ENCODE measurements at places on chromosomes 5 and 9.
A peak's percentile ranks its signal among the peaks of the same experiment; 100 is the strongest.

DNA sequence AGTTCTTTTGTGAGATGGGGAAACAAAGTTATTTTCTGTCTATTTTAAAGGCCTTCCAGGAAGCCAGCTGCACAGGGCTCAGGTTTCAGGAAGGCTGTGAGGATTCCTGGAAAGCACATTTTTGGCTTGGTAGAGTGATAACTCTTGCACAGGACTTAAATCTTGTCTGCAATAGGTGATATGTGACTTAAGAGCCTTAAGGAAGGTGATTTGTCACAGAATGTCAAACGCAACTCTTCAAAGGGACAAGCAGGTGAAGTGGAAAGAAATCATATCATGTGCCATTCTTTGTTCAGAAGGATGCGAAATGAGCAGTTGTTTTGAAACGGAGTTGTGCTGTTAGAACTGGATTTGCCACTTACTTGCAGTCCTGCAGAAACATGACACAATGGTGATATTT lies 459.3 kb downstream of the MAT2B start:
- no peak for DNase-seq

- DNase-seq, result no peak
These were observed 74.9 kb upstream of the VCAN start for GRCh38 chr5:83396662-83397061.

DNA sequence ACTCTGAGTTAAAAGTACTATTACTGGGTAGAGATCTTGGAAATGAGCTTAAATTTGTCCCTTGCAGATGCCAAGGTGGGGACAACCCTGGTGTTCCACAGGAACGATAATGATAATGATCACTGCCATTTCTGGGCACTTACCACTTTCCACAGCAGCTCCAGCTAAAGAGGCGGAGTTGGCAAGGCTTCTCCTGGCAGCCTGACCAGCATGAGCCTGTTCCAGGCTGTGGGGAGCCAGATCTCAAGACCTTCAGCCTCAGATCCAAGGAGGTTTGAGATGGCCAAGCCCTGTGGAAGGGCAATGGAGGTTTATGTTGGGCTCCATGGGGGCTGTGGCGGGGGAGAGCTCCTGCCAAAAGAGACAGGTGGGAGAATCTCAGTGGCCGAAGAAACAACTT lies 244.9 kb upstream of the MVB12B start:
- DNase-seq, result no peak

DNA sequence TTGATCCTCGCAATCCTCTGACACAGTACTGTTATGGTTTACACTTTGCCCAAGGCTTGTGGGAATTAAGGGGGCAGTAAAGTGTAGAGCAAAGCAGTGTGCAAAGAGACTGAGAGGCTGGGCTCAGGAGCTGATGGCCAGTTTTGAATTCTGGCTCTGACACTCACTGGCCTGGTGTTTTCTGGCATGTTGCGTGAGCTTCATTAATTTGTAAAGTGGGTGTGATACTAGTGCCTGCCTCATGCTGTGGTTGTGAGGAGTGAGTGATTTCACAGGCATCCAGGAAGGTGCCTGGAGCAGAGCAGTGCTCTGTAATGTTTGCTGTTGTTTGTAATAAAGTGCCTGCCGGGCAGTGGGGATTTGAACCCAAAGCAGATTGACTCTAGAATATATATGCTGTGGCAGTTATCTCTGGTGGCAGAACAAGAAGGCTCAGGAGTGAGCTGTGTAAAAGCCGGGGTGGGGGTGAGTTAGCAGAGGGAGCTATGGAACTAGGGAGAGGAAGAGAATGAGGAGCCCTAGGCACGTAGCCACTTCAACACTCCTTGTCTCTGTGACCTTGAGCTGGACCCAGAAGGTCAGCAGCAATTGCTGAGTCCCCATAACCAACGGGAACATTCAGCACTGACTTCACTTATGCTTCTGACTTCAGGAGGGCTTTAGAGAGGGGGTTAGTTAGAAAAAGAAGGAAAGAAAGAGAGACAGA lies 108.5 kb downstream of the DOCK2 start:
- DNase-seq, result no peak

DNA sequence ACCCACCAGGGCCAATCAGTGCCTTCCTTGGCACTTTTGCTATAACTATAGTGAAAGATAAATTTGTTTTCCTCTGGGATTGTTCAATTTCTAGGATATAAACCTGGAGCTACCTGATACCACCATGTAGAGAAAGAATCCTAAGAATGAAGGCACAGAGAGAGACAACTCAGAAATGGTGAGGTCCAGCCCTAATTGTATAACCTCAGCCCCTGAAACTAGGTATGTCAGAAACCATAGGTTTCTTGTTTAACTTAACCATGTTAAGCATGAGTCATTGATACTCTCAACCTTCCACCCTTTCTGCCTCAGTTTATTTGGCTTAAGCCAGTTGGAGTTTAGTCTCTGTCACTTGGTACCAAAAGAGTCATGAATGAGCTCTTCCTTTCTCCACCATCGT lies 4.6 kb upstream of the SPZ1 start:
- DNase-seq, result no peak

GRCh38 chr5:122163121-122164069 lies 34.0 kb downstream of the ZNF474 start:
- no peak for DNase-seq

DNA sequence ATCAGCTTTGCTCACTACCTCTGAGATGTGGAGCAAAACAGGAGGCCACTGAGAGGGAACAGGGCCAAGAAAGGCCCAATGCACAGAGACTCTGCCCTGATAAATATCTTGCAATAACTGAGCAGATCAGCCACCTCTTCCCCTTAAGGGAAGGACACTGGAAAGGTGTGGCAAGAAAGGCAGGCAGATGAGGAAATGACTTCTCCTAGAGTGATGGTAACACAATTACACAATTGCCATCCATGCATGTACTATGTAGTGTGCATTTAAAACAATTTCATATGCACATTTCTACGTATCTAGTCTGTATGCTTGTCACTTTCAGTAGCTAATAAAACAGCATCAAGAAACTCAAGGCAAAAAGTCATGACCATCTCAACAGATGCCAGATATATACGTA lies 322.5 kb downstream of the DRD1 start:
- no peak for DNase-seq

DNA sequence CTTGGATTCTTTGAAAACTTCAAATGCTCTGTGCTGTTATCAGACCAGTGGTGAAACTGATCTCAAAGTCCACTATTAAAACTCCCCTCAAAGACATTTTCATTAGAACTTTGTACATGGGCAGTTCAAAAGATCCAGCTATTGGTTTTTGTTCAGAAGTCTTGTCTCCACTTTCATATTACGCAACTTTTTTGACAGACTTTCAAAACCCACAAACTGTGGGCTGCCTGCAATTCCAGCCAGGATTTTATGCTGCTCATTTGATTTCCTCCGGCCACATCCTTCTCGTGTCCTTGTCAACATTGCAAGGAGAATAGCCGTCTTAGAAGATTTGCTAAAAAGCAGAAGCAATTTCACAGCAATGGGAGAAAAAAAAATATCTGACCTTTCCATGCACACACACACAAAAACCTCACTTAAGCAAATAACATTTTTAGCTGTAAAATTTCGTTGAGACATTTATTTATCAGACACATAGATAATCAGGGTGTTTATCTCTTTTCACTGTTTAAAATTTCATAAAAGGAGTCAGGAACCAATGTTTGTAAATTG lies 1990.5 kb downstream of the MAT2B start:
- no peak for DNase-seq

DNA sequence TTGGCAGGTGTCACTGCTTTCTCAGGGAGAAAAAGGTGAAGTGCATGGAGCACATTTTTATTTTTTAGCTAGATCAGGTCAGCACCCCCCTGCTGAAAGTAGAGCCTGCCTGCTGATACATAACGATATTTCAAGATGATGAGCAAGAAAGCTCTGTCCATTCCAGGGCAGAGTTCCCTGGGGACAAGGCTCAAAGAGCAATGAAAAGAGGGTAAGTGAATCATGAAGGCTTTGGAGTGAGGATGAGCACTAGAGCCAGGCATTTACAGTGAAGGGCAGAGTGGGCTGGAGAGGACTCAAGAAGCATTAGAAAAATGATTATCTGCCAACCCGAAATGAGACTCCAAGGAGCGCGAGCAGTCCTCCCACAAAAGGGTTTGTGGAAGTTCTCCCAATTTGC lies 345.7 kb downstream of the TLE4 start:
- DNase-seq, result no peak

DNA sequence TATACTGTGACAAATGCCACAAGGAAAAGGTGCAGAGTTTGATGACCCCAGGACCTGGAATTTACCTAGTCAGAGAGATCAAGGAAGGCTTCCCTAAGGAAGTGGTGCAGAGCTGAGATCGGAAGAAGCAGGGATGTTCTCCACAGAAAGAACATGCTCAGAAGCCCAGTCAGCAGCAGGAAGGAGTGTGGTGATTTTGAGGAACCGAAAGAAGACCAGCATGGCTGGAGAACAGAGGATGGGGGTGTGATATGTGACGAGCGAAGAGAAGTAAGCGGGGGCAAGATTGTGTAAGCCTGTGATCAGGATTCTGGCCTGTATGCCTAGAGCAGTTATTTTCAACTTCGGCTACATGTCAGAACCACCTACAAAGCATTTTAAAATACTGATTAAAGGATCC lies 18.7 kb upstream of the PIK3R1 start:
- no peak for DNase-seq

GRCh38 chr5:78041805-78042204 lies 252.7 kb downstream of the AP3B1 start:
- no peak for DNase-seq

DNA sequence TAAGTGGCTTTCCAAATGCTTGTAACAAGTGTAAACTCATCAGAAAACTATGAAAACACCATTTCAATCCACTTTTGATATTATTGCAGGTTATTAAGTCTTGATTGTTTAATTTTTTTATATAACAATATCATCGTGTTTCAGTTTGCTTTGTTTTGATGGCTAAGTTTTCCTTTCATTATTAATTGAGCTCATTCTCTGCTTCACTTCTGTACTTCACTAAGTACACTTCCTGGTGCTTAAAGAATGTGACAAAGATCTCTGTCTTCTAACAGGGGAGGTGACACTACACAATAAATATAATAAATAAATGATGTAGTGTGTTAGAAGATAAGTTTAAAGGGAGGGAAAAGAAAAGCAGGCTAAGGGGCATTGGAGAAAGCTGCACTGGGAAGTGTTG lies 13.0 kb upstream of the RAD23B start:
- no peak for DNase-seq

- no peak for DNase-seq
These were observed 2.5 kb downstream of the PTGES2 start for GRCh38 chr9:128124873-128125579.

GRCh38 chr5:35990520-35990919 lies 670 bp downstream of the UGT3A1 start:
- DNase-seq, result no peak

DNA sequence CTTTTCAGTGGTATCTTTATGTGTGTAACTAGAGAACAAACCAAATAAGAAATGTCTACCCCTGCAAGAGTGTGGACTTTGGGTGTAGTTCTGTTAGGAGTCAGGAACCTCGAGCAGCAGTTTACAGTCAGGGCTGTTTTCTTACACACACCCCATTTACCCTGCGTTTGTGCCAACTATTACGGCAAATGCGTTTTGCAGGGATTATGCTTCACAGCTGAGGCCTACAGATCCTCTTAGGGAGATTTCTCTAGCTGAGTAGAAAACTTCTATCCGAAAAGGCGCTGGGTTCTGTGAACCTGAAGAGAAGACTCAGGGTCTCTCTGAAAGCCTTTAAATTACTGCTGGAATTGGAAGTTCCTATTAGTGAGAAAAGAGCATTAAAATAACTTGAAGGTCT lies 51.4 kb downstream of the ACER2 start:
- no peak for DNase-seq

- no peak for DNase-seq
These were observed 29.5 kb downstream of the RANBP3L start for GRCh38 chr5:36272136-36272690.

- no peak for DNase-seq
These were observed 614.5 kb downstream of the MAT2B start for GRCh38 chr5:164119806-164120447.

GRCh38 chr9:135602789-135603481 lies 36.4 kb downstream of the GLT6D1 start:
- peak; percentile 38 for DNase-seq

DNA sequence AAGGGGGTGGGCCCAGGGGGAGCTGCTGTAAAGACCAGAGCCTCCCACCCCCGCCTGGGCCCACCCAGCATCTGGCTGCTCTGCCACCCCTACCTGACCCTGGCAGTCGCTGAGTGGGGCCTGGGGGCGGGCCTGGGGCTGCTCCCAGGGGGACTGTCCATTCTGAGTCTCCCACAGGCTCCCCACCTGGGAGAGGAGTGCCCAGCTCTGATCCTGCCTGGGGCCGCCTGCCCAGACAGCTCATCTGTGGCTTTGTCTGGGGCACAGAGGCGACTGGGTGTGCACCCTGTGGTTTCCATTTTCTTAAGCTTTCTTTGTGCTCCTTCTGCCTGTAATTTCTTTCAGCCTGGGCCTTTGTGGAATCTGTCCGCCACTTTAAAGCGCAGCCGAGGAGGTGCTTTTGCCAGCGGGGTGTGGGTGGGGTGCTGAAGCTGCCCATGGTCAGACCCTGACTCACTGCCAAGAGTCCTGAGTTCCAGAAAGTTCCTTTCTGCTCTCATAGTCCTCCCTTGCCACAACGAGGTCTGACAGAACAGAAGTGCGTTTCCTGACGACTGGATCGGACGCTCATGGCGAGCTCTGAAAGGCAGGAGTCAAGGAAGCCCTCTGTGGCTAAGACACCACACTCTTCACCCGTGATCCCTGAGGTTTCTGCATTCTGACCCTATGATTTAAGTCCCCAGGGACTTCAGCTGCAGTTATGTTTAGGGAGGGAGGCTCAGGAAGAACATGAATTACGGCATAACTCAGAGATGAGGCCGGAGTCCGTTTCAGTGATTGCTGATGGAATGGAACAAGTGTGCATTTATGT lies 225.0 kb downstream of the FANCC start:
- no peak for DNase-seq

- no peak for DNase-seq
These were observed 4.3 kb downstream of the MTRR start for GRCh38 chr5:7873216-7873615.

- no peak for DNase-seq
These were observed 81.9 kb downstream of the APBA1 start for GRCh38 chr9:69590266-69590665.

DNA sequence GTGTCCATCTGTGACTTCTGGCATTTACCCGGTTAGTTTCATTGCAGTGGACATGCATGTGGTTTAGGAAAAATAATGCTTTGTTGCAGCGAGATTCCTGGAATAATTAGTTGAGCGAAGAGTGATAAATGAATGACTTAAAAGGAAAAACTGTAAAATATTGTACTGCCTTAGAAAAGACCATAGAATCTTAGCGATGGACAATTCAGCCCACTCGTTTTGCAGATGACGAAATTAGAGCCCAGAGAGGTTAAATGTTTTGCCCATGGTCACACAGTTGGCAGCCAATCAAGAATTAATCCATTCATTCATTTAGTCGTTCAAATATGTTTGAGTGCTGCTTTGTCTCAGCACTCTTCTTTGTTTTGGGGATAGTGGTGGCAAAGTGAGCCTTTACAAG lies 107.9 kb downstream of the ARHGAP26 start:
- DNase-seq, result no peak

DNA sequence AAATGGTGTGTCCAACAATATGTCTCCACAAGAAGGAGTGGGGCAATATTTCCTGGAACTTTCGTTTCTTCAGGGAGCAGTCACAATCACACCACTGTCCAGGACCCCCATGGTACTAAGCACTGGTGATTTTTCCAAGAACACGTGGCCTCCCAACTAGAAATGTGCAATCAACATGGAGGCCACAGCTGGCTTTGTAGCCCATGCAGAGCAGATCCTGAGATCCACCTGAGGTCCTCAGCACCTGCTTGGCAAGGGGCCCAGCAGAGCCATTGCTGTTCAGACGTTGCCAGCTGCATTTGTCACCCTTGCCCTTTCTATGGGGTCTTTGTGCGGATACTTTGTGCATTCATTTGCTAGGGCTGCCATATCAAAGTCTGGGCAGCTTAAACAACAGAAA lies 334.5 kb upstream of the IRX4 start:
- no peak for DNase-seq

All from stimulated activated CD8-positive, alpha-beta memory T cell treated with anti-CD3 and anti-CD28 coated beads, Interleukin-4, amount 100 ng/mL, for 4 hours (primary cell).